CD4-positive, alpha-beta T cell (primary cell): ENCODE measurements at places on chromosomes 2 and 18. TPM values are rescaled to one million over a fixed set of nuclear protein-coding genes. Genes with fewer than 3 reads are reported as not detected.

GRCh38 chr2:109348671-109349502 lies 219.9 kb downstream of the SH3RF3 start:
- H3K27ac ChIP-seq, result peak overlapping the region; percentile 64
- H3K27me3 ChIP-seq, result no peaks in the 10 kb centered on the region
- peaks cover 44% of the 10 kb centered on the region for H3K4me1 ChIP-seq

DNA sequence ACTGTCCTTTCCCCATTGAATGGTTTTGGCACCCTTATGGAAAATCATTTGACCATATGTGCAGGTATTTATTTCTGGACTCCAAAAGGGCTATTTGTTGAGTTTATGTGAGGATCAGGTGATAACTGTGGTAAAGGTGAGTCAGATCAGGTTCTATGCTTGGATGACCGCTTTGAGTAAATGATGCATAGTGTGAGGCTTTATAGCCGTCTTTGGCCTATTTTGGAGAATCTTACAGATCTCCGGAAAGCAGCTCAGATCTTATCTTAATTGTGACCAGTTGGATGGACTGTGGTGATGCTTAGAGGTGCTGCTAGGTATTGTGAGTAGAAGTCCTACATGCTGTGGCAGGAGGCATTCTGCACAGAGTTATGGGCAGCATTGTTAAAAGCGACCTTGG lies 126.2 kb downstream of the METTL8 start:
- H3K27ac ChIP-seq, result no peak overlapping the region
- no peak for DNase-seq
- no peaks in the 10 kb centered on the region for H3K27me3 ChIP-seq
- H3K36me3 ChIP-seq, result no peaks in the 10 kb centered on the region
- H3K4me1 ChIP-seq, result no peaks in the 10 kb centered on the region

GRCh38 chr2:148021059-148021861 lies at the start of gene MBD5:
MBD5 (plus strand) TSS chr2:148021091.
- H3K27ac ChIP-seq, result peak within 1 kb of the TSS; percentile 94
- H3K36me3 ChIP-seq, result peaks cover 3% of the 10 kb centered on the region
- DNase-seq, result peak; percentile 86
- H3K27me3 ChIP-seq, result no peaks in the 10 kb centered on the region
- peak within 1 kb of the TSS; percentile 90 for H3K4me3 ChIP-seq

DNA sequence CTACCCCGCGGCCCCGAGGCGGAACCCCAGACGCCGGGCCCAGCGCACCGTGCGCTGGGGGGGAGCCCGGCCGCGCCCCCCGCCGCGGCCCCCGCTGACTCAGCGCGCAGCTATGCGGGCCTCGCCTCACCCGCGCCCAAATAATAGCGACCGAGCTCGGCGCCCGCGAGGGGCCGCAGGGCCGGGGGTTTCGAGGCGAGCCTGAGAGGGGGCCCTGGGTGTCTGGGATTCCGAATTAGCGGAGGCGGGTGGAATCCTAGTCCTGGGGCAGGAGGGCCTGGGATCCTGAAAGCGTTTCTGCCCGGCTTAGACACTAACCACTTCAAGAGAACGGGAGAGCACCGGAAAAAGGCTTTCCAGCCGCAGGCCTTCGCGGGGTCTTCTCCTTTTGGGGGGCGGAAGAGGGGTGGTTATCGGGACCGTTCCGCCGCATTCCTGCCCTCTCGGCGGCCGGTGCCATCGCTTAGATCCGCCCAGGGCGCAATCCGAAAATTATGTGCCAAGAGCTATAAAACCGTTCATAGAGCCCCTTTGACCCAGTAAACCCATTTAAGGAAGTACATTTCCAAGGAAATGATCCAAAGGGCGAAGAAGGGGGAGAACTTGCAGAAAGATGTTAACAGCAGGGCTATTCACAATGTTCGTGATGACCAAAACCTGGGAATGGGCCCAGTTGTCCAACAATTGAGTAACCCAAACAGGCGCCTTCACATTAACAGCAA lies 681 bp upstream of the ROCK2 start:
- H3K27me3 ChIP-seq, result no peaks in the 10 kb centered on the region
- H3K4me1 ChIP-seq, result peaks cover 16% of the 10 kb centered on the region
- peak overlapping the region; percentile 64 for H3K4me3 ChIP-seq

SLC19A3 gene
- total RNA-seq, result not detected

SKOR2 gene
- not detected for total RNA-seq
